ENCODE measurements at places on chromosomes 1 and 21.

DNA sequence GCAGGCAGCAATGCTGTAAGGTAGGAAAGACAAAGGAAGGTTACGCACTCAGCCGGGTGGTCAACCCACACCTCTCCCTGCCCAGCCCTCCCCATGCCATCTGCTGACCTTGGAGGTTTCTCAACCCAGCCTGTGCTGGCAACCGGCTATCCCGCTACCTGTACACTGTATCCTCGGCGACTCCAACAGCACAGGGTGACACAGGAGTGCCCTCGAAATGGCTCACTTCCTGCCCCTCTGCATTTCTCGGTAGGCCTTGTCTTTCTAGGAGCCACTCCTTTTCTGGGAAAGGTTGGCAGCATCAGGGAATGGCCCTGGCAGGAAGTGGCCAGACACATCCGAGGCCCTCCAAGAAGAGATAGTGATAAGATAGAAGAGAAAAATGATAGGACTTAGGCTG is 124.0 kb downstream of the PROX1 start:
- no peak for DNase-seq

GRCh38 chr1:32521165-32521564 is 18.1 kb upstream of the ZBTB8A start:
- no peak for DNase-seq

DNA sequence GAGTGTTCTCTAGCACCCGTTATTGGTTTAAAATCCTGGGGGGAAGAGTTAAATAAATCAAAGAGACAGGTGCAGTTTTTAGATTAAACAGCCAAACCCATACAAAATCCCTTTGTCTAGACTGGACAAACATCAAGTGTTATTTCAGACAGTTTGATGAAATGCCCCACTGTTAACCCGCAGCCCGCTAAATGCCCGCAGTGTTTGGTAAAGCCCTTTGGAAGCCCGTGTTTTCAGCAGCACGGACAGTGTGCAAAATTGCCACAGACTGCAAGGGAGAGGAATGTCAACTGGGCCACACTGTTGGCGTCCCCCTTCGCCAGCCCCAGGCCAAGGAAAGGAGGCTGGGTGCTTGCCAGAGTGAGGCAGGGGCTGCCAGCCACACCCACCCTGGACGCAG is 26.6 kb downstream of the AJAP1 start:
- DNase-seq = no peak

DNA sequence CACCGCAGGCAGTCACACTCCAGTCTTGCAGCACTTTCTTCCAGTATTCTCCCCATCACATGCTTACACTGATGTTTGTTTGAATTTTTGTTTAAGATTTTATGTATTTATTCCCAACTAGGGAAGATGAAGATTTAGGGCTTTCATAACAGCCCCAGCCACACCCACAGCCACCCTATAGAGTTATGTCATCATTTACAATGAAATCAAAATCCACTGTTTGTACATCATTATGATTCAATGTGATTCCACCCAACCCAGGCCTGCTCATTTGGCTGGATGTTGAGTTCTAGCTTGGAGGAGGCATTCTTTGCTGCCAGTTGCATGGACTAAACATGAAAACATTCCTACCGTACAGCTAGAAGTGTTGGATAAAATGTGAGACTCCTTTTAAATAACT is 35.8 kb downstream of the RIPK4 start:
- DNase-seq = no peak

DNA sequence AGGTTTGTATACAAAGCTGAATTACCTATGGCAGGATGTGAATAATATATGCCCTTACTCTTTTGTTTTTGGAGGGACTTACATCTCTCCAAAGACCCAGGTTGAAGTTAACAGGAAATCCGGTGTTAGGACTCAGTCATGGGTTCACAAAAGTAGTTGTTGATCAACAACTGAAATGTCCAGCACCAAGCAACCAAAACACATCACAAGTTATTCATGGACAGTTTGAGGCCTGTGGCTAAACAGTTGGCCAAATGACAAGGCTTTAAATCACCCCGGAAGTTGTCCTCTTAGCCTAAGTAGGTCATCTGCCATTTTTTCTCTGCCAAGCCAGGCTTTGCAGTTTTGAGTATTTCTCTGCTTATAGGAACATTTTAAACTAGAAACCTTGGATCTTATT is 89.9 kb downstream of the CD247 start:
- no peak for DNase-seq

DNA sequence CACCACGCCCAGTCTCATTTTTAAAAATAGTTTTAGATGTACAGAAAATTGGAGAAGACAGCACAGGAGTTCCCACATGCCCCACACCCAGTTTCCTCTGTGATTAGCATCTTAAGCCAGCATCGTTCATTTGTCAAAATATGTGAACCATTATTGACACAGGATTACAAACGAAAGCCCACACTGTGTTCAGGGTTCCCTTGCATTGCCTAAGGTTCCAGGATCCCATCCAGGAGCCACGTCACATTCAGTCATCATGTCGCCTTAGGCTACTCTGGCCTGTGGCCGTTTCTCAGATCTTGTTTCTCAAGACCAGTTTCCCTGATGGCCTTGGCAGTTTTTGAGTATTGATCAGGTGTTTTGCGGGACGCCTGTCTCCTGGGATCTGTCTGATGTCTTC is 34.7 kb upstream of the TNFRSF1B start:
- DNase-seq = no peak

DNA sequence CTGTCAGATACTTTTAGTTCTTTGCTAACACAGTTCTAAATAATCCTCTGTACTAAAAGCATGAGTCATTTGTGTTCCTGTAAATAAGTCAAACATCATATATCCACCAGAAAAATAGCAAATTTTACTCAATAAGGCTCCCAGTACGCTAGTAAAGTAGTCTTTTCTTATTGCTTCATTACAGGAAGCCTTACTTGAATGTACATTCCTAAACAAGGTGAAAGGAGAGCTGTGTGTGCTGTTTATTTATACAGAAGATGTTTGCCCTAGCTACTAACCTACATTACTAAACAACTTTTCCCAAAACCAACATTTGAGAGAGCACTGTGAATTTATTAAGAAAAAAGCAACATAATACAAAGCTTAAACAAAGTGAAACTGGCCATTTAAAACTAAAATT is 52.0 kb downstream of the ZNHIT6 start:
- no peak for DNase-seq

DNA sequence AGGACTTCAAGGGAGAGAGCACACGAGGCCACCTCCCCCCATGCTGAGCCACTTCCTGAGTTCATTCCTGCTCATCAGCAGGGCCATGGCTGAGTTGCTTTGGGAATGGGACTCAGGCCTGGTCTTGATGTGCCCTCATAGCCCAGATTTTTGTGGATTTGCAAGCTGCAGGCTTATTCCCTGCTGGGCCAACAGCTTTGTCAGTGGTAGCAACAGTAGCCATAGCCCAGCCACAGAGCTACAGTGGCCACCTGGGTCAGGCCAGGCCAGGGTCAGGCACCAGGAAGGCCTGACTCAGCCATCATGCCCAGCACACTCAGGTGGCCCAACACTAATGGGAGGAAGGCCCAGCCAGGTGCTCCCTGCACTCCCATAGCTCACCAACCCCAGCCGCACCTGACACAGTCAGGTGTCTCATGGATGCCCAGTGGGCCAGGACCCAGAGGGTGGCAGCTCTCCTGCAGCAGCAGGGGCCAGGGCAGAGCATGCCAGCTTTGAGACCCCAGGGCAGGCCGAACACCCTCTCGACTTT is 33.5 kb downstream of the EPHA2 start:
- DNase-seq = no peak

GRCh38 chr1:189859385-189859977 is 618.2 kb downstream of the BRINP3 start:
- no peak for DNase-seq

DNA sequence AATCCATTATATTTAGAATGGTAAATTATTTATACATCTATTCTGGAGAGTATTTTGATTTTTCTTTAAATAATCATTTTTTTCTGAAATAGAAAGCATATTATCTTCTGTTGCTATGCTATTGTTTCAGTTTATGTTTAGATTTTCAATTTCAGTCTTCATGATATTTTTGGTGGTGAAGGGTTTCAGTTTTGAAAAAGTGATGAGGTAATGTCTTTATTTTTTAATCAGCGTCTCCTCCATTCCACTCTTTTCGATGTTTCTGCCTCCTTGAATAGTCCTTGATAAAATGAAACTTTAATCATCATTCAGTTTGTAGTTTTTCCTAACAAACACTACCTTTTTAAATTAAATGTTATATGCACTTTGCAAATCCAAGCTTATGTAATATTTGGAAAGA is 428.6 kb downstream of the PTPRC start:
- DNase-seq = no peak

- peak; percentile 85 for DNase-seq
Measured at GRCh38 chr1:110780600-110781484, 92.1 kb upstream of the CD53 start.

DNA sequence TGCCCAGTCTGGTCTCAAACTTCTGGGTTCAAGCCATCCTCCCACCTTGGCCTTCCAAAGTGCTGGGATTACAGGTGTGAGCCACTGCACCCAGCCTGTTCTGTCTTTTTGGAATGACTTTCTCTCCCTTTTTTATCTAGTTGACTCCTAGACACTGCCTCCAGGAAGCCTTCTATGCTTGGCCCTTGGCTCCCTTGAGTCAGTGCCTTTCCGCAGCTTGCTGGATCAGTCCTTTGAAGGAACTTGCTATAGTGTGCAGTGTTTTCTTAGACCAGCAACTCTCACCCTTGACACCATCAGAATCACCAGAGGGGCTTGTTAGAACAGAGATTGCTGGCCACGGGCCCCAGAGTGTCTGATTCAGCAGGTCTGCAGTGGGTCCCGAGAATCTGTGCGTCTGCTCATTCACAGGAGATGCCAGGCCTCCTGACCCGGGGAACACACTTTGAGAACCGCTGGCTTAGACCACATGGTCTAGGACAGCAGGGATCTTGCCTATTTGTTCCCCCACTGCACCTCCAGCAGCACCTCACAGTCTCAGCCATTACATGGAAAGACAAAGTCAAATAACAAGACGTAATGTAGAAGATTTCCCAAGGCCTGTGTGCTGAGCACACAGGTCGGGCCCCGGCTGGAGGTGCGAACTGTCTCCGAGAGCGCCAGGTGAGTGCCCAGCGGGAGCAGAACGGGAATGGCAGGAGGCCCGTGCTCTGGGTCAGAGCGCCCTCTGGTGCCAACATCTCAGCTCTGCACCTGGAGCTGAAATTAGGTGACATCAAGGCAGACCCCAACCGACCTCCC is 27.4 kb upstream of the CTPS1 start:
- DNase-seq = peak; percentile 50

DNA sequence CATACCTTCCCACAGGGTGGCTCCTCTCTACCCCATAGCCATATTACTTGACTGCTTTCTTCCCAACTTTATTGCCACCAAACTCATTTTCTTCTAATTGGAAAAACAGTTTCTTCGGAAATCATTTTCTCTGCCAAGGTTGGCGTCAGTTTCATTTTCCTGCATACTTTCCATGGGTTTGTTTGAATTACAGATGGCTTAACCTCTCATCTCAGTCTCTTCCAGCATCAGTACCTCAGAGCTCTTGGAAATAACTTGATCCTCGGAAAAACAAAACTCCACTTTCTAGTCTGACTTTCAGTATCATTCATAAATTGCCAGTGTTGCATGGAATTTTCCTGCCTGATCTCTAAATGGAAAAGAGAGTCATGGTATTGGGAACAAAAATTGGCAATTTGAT is 20.3 kb upstream of the PRDM2 start:
- no peak for DNase-seq

- DNase-seq = no peak
Measured at GRCh38 chr1:22850681-22851080, 122.0 kb downstream of the LACTBL1 start.

- no peak for DNase-seq
Measured at GRCh38 chr1:172605641-172606040, 53.3 kb upstream of the FASLG start.

DNA sequence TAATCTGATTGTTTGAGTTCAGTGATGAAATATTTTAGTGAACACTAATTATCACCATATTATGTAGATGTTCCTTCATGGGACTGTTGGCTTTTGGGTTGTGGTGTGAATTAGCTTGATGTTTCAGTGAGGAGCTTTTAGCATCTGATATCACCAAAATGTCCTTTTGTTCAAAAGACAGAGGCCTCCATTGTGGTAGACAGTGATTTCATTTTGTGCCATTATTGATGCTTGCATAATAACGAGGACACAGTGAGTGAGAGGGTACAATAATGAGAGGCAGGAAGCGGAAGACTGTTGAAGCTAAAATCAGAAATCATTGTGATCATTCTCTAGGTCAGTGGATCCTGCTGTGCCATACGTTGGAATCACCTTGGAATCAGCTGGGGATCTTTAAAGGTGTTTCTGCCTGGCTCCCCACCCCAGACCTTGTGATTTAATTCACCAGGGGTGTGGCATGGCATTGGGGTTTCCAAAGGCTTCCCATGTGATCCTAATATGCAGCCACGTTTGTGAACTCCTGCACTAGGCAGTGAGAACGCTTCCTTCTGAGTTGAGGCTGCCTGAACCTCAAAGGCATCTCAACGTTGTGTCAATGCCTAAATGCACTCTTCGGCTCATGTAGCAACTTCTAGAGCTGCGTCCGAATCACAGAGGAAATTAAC is 82.1 kb upstream of the KIF1B start:
- DNase-seq = no peak

DNA sequence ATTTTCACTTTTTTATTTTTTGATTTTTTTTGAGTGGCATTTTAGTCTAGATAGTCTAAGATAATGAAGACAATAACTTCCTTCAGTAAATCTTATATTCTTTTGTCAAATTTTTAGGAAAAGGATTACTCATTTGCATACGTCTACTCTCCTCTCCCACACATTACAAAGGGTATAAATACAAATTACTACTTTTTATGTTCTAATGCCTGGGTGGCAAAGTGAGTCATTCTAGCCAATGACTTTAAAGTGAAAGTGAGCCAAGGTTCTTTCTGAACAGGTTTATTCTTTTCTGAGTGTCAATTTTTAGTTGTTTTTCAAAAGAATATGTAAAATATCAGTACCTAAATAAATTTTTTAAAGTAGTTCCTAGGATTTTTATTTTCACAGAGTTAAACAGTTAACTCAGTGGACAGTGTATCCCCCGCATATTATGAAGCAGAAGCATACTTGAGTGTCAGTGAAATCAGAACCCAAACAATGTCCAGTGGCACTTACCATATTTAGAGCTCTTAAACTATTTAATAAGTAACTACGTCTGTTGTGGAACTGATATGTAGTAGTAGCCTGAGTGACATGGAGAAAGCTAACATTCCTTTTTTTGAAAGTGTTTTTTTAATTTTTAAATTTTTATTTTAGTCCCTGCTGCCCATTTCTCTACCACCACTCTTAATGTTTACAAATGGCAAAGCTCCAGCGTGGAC is 141.7 kb downstream of the PHTF1 start:
- no peak for DNase-seq

GRCh38 chr21:28913071-28913470 is 79.6 kb downstream of the LTN1 start:
- no peak for DNase-seq

DNA sequence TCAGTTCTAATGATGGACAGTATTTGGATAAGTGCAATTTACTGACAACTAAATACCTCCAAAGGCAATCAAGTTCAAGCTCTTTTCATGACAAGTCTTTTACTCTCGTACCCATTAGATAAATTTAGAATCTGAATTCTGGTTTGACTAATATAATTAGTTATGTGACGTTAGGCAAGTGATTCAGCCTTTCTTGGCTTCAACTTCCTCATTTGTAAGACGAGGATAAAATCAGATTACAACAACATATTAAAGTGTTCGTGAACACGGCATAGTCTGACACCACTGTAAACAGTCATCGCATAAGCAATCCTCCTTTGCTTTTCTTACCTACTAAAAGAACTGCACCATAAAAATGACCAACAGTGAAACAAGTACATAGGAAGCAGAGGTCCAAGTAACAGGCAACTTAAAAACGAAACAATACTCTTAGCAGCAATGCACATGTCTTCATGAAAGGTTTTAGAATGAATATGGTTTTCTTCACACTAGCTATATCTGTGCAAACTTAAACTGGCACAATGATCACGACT is 25.7 kb downstream of the COA6 start:
- no peak for DNase-seq
